ENCODE measurements at places on chromosomes 1 and 21.

GRCh38 chr1:227921461-227922185 lies 26.1 kb downstream of the WNT9A start:
- no peak for DNase-seq

- DNase-seq, result no peak
Measured at GRCh38 chr1:30225357-30225756, 498.0 kb downstream of the MATN1 start.

GRCh38 chr1:28773105-28773504 lies 36.4 kb downstream of the YTHDF2 start:
- no peak for DNase-seq

DNA sequence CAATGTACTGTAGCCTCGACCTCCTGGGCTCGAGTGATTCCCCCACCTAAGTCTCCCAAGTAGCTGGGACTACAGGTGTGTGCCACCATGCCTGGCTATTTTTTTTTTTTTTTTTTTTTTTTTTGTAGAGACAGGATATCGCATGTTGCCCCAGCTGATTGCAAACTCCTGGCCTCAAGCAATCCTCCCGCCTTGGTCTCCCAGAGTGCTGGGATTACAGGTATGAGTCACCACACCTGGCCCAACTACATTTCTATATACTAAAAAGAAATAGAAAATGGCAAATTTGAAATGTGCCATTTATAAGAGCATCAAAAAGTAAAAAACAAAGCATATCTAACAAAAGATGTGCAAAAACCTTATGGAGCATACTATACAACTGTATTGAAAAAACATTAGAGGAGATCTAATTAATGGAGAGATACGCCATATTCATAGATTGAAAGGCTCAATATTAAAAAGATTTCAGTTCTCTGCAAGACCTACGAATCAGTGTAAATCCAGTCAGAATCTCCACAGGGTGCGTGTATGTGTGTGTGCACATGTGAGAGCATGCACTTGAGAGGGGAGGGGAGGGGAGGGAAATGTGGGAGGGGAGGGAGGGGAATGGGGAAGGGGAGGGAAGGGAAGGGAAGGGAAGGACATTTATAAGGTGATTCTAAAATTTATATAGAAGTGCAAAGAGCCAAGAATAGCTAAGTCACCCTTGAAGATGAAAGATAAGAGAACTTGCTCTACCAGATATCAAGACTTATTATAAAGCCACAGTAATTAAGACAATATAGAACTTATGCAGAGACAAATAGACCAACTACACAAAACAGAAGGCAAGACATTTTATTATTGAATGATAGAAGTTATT lies 15.5 kb upstream of the PADI4 start:
- no peak for DNase-seq

DNA sequence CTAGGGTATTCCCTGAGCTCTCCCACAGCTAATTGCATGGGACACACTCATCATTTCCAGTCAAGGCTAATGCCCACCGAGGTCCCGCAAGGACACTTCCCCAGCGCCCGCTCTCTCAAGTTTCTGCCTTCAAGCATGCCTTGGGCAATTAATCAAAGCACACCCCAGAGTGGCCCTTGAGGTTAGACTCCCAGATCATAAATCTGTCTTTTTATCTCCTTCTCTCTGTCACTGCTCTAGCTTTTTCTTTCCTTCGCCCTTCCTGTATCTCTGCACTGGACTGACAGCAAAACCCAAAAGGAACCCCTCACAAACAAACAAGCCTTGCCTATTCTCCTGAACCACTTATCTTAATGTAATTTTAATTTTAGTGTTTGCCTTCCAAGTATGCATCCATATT lies 7.9 kb upstream of the EXOSC10 start:
- no peak for DNase-seq

DNA sequence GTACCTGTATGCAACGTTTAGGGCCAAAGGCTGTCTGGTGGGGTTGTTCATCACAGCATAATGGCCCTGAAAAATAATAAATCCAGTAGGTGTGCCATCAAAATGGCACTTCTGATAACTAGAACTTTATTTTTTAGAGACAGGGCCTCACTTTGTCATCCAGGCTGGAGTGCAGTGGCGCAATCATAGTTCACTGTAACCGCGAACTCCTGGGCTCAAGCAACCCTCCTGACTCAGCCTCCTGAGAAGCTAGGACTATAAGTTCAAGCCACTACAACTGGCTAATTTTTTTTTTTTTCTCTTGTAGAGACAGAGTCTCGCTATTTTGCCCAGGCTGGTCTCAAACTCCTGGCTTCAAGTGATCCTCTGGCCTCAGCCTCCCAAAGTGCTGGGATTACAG lies 4.7 kb downstream of the SNAPIN start:
- no peak for DNase-seq

DNA sequence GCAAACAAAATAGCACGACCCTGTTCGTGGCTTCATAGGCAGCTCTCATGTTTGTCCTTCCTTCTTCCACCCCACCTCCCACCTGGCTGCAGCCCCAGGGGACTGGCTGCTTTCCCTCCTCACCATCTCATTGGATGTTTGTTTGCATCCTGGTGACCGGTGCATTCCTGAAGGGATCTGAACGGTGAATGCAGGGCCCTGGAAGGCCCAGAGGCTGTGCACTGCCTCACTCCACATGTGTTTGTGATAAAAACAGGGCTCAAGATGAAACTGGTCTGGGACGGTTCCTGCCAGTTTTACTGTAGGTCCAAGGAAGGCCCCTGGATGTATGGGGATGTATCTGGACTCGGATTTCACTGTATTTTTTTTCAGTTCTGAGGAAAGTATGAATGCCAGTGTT lies 42.8 kb downstream of the CNN3 start:
- DNase-seq, result no peak

DNA sequence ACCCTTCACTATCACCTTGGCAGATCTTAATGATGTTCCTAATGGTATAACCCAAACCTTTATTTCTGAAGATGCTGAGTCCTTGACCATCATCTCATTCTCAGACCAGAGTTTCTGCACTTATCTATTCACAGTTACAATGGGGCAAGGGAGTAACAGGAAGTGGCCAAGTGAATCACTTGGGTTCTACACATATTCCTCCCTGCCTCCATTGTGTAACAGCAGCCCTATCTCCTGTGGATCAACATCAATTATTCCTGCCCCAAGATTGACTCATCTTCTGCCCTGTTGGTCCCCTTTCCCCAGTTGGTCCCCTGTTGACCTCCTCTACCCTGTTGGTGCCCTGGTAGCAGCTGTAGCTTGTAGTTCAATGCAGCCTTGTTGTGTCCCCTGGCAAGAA lies 10.3 kb upstream of the S100A7 start:
- no peak for DNase-seq

DNA sequence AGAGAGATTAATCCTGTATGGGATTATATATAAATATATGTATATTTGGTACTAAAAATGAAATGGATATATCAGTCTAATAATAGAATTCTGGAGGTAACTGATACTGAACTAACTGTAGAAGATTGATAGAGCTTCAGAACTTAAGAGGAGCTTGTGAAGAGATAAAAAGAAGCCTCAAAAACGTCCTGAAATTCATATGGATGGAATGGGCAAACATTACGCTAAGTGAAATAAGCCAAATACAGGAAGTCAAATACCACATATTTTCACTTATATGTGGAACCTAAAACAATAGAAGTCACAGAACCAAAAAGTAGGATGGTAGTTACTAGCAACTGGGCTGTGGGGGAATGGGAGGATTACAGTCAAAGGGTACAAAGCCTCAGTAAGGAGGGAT lies 36.0 kb upstream of the ADGRL4 start:
- no peak for DNase-seq

- DNase-seq, result no peak
Measured at GRCh38 chr1:151128800-151129199, 17.6 kb downstream of the SEMA6C start.

GRCh38 chr1:55034476-55035133 lies 4.7 kb upstream of the PCSK9 start:
- no peak for DNase-seq

DNA sequence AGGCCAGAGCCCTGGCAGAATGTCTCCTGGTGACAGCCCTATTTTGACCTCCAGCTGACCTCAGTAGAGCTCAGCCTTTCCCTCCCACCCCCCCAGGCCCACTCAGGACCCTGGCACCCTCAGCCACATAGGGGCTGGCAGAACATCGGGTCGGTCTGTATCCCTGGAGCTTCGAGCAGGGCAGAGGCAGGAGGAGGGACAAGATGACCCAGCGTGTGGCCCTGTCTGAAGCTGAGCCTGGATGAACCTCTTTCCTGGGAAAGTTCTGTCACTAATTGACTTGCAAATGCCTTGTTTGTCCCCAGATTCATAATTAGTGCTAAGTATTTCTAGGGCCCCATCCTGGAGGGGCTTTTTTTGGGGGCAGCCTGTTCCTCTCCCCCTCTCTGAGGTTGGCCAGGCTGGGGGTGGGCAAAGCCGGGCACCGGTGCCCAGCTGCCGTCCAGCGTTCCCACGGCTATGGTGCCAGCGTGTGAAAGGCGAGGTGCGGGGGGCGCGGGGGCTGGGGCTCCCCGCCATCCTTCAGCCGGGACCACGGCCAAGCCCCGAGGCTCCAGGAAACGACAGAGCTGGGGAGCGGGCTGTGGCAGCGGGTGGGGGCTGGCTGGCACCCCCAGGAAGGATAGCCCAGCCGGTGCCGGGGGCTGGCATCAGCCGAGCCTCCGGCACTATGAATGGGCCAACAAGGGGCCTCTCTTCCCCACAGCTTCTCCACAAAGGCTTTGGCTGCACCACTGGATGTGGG lies 31.4 kb downstream of the RHBG start:
- DNase-seq, result no peak

- no peak for DNase-seq
Measured at GRCh38 chr1:30687886-30688285, 35.5 kb downstream of the MATN1 start.

- no peak for DNase-seq
Measured at GRCh38 chr1:28640766-28641165, 2.1 kb downstream of the TAF12 start.

GRCh38 chr1:56934430-56935060 lies 31.3 kb downstream of the C8B start:
- no peak for DNase-seq

- DNase-seq, result peak; percentile 13
Measured at GRCh38 chr1:64136752-64137411, 66.5 kb upstream of the UBE2U start.

All from stimulated activated CD8-positive, alpha-beta memory T cell treated with anti-CD3 and anti-CD28 coated beads, Interleukin-4, amount 100 ng/mL, for 1 hour (primary cell).